ENCODE measurements at places on chromosomes 7 and 10.

GRCh38 chr7:64946772-64947171 is 43.7 kb downstream of the ZNF273 start:
- no peak for DNase-seq

DNA sequence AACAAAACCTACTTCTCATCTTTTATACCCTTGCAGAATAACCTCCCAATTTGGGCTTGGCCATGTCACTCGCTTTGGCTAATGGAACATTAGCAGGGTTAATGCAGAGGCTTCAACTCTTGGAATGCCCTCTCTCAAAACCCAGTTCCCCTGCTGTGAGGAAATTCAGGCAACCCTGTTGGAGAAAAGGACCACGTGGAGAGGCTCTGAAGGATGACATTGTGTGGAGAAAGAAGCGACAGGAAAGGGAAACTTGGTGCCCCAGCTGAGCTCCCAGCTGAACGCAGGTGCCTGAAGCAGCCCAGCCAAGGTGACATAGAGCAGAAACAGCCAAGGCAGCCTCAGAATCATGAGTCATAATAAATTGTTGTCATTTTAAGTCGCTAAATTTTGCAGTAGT is 214.2 kb upstream of the GHITM start:
- DNase-seq = no peak

GRCh38 chr10:29618341-29619171 is 16.2 kb downstream of the SVIL start:
- no peak for DNase-seq

DNA sequence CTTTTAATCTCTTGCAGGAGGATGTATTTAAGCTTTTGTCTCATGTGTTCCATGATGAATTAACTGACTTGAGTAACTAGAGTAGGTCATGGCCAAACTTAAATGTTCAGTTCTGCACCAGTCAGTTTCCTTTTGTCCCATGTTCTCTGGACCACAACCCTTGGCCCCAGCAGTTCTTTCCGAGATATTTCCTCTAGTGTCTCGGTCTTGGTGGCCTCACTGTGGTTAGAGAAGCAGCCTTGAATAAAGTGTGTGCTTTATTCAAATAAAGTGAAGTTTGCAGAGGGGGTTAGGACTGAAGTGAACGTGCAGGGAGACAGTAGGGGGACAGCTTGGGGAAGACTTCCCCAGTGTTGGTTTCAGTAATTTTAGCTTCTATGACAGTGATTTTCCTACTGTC is 9.3 kb downstream of the ZNF212 start:
- DNase-seq = no peak

- no peak for DNase-seq
Measured at GRCh38 chr10:89391907-89392756, at the start of gene IFIT1. Gene IFIT1 (plus strand): TSS chr10:89392623. CDS start chr10:89392713, 90 bp downstream.

DNA sequence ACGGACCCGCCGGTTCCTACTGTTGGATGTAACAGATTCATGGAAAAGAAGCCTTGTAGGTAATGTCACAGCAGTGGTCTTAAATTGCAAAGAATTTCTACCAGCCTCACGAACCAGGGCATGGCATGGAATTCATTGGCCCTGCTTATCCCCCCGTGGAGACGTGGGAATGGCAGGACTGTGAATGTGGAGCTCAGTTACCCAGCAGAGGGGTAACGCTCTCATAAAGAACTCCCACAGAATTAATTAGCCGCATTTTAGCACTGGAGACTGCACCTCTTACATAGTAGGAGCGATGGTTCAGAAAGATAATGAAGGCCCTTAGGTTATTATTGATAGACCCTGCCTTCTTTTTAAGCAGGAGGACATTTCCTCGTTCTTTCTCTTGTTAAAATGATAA is 715.4 kb downstream of the AUTS2 start:
- no peak for DNase-seq

- no peak for DNase-seq
Measured at GRCh38 chr7:117872561-117873309, 506 bp downstream of the CTTNBP2 start.

DNA sequence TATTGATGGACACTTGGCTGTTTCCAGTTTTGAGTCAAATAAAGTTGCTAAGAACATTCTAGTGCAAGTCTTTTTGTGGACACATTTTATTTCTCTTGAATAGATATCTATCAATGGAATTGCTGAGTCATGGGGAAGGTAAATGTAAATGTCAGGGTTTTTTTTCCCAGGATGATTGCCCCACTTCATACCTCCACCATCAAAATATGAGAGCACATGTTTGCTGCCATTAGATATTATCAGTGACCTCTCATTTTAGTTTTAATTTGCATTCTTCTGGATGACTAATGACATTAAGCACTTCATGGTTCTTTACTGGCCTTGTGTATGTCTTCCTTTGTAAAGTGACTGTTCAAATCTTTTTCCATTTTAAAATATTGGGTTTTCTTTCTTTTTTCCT is 45.7 kb downstream of the PAPSS2 start:
- DNase-seq = no peak

DNA sequence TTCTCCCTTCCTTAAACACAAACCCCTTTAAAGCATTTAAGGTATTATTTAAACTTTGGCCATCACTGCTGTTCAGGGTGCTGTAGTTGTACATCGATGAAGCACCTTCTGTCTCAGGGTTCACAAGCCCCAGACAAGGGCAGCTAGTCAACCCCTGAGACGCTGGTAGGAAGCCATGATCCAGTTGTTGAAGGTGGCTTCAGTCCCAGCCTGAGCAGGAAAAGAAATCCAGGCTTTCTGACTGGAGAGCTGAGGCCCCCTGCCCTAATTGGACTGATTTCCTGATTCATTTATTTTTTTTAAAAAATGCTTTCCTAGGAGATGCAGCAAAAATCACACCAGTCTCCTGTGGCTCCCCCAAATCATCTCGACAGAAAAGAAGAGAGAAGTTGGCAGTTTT is 15.8 kb downstream of the CPA1 start:
- no peak for DNase-seq

GRCh38 chr7:145106001-145106400 is 270.1 kb upstream of the TPK1 start:
- no peak for DNase-seq

- DNase-seq = no peak
Measured at GRCh38 chr7:16092711-16093110, 328.6 kb downstream of the CRPPA start.

GRCh38 chr10:16905320-16905719 is 88.1 kb upstream of the RSU1 start:
- DNase-seq = no peak

- peak; percentile 31 for DNase-seq
Measured at GRCh38 chr7:133081119-133081598, 731 bp downstream of the CHCHD3 start.

- no peak for DNase-seq
Measured at GRCh38 chr7:151814400-151815009, 62.4 kb downstream of the PRKAG2 start.

- DNase-seq = no peak
Measured at GRCh38 chr10:16943295-16944285, 126.4 kb upstream of the RSU1 start.

- no peak for DNase-seq
Measured at GRCh38 chr10:119447421-119447820, 95.1 kb downstream of the RGS10 start.

DNA sequence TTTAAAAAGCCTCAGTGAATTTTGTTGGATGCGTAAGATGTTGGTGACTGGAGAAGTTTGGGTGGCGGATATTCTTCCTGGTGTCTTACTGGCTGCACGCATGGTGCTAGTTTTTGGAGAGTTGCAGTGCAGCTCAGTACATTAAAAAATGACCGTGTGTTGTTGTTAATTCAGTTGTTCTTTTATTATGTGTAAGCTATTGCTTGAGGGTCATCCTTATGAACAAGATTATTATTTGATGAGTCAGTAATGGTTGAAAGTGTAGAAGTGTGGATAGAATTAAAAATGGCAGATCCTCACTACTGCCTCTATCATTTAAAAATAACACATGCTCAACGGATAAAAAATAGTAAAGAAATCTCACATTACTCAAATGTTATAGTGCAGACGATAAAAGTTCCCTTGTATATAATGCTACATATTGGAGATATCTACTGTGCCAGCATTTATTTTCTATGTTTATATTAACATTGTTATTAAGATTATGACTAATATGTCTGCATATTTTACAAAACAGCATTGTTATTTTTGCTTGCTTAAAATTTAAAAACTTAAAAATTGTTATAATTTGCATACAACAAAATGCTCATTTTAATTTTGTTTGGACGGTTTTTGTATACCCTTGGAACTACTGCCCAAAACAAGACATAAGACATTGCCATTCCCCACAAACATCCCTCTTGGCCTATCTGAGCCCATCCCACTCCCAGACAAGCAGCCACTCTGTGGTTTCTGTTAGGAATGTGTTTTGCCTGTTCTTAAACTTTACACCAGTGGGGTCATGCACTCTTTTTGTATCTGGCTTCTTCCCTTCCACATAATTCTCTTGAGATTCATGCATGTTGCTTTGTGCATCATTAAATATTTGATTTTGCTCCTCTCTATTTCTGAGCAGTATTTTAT is 142.0 kb downstream of the DOCK1 start:
- DNase-seq = no peak

DNA sequence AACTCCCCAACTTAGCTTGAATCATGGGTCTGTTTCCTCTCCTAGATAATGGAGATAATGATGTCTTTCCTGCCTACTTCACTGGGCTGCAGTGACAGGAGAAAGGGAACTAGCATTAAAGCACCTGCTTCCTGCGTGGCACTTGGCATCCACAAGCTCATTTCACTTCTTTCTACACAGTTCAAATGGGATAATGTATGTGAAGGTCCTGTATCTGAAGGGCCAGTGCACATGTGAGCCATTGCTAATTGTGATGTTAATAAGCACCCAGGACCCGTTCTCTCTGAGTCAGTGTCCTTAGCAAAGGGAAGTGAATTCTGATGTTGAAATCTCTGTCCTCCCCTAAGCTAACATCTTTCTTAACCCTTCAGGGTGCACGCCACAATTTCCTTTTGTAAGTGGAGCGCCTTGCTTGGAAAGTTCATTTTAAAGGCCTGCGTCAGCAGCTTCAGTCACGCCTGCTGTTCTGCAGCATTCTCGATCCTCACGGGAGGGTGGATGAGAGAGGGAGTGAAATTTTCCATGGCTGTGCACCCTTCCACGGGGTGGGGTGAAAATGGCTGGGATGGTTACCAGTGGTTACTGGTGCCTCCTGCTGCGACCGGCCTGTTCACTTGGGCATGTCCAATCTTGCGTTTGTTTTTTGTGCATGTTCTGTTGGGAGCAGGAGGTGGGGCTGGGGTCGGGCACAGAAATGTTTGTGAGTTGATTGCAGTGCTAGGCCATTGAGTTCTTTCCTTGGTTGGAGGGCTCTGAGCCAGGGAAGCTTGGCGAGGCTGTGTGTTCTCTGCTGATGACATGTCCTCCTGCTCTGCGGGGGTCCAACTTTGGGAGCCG is 59.2 kb downstream of the HK1 start:
- peak; percentile 71 for DNase-seq

GRCh38 chr10:35423505-35424306 is 87.4 kb downstream of the CCNY start:
- DNase-seq = no peak

GRCh38 chr10:78924319-78925003 is 144.3 kb upstream of the ZMIZ1 start:
- DNase-seq = no peak

- DNase-seq = peak; percentile 47
Measured at GRCh38 chr7:74290981-74291441, 1.8 kb downstream of the CLIP2 start.

GRCh38 chr10:101597091-101597900 is 9.2 kb downstream of the DPCD start:
- no peak for DNase-seq

GRCh38 chr10:73974309-73974946 is 23.5 kb upstream of the VCL start:
- DNase-seq = no peak

GRCh38 chr7:44127161-44127560 is 3.8 kb upstream of the POLD2 start:
- no peak for DNase-seq

DNA sequence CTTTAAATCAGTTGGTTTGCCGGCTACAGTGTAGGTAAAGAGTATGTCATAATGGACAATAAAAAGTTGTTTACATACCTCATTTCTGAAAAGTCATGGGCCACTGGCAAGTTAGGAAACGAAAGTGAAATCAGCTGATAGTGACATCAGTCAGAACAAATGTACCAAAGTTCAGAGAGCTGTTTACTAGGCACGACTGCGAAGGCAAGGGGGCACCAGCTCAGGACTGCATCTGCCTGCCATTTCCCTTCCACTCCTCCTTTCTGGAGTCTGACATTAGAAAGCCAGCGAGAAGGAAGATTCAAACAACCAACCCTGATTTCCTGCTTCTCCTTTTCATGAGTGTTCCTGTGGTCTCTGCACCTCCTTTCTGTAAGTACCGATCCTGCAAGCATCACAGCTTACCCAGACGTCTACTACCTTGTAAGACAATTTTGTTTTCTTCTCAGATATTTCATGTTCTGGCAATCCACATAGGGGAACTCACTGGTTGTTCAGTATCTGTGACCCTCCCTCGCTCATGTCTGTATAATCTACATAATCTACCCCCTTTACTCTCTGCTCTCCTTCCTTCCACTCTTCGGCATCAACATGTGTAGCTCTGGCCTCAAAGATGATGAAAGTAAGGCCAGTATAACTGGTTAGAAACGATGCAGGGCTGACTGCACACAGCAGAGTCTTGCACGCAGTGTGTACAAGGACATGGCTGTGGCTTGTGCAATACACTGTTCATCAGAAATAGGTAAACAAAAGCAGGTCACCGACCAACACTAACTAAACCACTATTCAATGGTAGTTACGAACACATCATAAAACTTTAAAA is at the start of gene TMEM140:
Gene TMEM140 (plus strand): TSS at position 174 of the 823 bp plus-strand sequence. CDS start 16,370 bp downstream, outside the sequence.
- DNase-seq = no peak

DNA sequence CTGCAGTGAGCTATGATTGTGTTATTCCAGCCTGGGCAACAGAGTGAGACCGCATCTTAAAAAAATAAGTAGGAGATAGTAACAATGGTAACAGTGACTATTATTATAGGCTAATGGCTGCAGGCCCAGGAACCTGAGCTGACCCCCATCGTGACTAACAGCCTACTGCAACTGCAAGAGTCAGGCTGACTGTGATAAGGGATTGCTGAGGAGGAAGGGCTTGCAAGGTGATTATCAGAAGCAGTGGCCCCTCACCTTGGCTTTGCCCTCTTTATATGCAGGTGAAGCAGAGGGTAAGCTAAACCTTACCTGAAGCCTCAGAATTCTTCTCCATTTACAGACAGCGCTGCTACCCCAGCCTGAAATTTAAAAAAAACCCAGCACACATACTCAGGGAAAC is 83.9 kb upstream of the SDK1 start:
- DNase-seq = no peak

- no peak for DNase-seq
Measured at GRCh38 chr10:6039711-6040110, 22.5 kb downstream of the IL2RA start.

- DNase-seq = no peak
Measured at GRCh38 chr7:136677471-136678365, 190.7 kb upstream of the CHRM2 start.
